ENCODE measurements at places on chromosomes 2 and 18.

DNA sequence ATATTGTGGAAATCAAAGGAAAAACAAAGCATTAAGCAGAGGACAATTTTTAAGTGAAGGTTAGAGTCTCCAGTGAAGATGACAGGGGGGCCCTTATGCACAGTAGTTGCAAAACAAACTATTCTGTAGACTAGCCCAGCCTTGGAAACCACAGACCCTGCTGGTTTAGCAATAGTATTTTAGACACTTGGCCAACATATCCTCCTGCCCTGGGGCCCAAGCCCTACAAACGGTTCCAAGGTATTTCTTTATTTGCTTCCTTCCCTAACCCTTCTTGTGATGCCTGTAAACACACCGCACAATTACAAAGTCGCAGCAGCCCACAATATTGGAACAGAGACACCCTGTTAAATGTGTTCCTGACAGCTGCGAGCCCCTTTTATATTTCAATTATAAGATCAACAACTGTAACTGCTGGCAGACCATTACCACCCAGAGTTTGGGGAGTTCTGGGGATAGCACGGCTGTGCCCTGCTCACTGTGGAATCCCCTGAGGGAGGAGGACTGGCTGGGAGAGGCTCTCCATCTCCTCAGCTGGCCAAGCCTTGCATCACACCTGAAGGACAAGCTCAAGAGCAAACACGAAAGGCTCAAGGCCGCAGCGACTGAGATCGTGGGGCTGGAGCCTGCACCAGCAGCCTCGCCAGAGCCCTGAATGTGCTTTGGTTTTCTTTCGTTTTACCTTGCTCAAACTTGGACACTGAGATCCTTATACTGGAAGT, 282.2 kb upstream of the ATP5MC3 start:
- no peak for DNase-seq

- no peak for DNase-seq
These were observed 45.7 kb downstream of the RDH14 start for GRCh38 chr2:18514526-18515461.

GRCh38 chr18:10437837-10438236, 16.6 kb upstream of the APCDD1 start:
- no peak for DNase-seq

DNA sequence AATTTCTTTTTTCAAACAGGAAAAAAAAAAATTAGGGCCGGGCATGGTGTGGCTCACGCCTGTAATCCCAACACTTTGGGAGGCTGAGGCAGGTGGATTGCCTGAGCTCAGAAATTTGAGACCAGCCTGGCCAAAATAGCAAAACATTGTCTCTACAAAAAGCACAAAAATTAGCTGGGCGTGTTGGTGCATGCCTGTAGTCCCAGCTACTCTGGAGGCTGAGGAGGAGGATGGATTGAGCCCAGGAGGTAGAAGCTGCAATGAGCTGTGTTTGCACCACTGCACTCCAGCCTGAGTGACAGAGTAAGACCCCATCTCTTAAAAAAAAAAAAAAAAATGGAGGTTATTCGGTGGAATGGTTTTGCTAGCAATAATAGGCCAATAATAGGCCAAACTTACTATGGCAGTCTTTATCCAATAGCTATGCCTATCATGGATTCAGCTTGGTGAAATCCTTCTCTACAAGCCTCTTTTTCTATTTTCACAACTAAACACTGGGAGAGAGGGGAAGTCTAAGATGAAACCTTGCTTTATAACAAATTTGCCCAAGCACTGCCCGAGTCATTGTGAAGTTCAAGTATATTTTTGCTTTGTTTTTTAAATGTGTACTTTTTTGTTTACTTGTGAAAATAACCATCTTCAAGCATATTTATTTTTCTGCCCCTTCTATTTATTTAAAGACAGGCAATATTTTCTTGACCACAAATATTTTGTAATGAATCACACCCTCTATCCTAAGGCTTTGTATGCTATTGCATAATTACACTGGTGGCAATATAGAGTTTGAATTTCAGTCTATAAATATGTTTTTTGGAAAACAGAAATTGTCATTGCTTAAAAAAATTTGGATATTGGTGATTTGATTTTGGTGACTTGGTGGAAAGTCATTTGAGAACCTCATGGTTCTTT, 20.0 kb upstream of the KYNU start:
- no peak for DNase-seq

DNA sequence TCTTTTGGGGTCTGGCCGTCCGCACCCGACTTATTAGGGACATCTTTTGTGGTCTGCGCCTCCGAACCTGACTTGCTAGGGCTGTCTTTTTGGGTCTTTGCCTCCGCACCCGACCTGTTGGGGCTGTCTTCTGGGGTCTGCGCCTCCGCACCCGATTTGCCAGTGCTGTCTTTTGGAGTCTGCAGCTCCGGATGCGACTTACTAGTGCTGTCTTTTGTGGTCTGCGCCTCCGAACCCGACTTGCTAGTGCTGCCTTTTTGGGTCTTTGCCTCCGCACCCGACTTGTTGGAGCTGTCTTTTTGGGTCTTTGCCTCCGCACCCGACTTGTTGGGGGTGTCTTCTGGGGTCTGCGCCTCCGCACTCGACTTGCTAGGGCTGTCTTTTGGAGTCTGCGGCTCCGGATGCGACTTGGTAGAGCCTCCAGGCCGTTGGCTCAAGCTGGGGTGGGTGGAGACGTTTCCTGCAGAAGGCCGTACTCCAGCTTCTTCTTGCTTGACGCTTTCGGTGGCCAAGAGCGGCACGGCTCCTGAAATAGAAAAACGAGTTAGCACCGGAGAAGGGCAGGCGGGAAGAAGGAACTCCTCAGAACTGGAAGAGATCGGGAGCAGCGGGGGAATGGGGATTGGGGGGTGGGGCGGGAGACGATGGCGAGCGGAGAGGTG, 498 bp downstream of the TGOLN2 start:
- no peak for DNase-seq

DNA sequence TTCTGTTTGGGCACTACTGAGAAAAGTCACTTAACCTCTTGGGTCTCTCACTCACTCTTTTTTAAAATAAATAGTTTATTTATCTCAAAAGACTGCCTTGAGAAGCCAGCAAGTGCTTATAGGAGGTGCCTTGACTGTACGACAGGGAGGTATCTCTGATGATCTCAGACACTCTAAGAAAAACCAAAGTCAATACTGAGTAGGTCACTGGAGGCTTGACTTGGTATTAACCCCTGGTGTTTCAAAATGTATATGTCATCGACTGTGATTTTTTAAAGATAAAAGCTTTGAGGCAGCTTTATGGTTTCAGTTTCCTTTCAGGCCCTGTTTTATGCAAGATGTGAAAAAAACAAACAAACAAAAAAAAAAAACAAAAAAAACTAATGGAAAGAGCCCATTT, 33.7 kb downstream of the MREG start:
- no peak for DNase-seq
